ENCODE measurements at places on chromosomes 7 and 10.

DNA sequence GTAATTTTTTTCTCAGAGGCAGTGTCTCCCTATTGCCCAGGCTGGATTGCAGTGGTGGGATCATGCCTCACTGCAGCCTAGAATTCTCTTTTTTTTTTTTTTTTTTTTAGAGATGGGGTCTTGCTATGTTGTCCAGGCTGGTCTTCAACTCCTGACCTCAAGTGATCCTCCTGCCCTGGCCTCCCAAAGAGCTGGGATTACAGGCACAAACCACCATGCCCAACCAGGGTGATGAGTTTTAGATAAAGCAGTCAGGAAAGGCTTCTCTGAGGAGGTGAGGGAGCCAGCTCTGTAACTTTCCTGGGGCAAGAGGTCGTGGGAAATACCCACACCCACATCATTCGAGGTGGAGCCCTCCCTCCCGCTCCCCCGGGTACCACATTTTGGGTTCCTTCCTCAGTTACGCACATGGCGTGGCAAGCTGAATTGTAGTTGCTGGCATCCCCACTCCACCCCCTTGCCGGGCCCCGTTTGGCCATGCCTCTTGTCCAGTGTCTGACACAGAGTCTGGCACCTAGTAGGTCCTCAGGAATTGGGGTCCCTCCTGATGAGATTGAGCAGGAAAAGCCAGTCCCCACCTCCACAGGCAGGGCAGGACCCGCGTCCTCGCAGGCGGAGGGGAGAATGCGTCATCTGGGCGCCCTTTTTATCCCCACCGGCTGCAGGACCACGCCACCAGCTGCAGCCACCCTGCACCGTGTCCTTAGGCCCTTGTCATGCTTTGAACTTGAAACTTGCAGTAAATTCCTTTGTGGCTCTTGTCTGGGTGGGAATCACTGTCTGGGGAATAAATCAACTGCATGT, 43.4 kb downstream of the CLIP2 start:
- DNase-seq: no peak

DNA sequence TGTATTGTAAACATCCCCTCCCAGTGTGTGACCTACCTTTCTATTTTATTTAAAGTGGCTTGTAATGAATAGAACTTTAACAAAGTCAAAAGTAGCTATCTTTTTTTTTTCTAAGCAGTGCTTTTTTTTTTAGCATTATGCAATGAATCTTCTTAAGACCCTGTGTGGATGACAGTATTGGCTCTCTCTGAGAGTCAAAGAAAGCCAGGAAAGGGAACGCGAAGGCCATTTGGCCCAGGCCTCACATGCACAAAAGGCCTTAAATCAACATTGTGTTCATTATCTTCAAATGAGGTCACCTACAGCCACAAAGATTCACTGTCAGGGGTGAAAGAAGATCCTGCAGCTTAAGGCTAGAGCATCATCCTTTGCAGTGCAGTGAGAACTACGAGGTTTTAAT, 721.5 kb downstream of the GRID1 start:
- DNase-seq: no peak

- DNase-seq: no peak
These were observed 44.2 kb downstream of the BPGM start for GRCh38 chr7:134690614-134691504.

GRCh38 chr7:50298811-50299562, 5.5 kb upstream of the IKZF1 start:
- no peak for DNase-seq

GRCh38 chr7:41149576-41149975, 553.3 kb downstream of the INHBA start:
- DNase-seq: no peak

DNA sequence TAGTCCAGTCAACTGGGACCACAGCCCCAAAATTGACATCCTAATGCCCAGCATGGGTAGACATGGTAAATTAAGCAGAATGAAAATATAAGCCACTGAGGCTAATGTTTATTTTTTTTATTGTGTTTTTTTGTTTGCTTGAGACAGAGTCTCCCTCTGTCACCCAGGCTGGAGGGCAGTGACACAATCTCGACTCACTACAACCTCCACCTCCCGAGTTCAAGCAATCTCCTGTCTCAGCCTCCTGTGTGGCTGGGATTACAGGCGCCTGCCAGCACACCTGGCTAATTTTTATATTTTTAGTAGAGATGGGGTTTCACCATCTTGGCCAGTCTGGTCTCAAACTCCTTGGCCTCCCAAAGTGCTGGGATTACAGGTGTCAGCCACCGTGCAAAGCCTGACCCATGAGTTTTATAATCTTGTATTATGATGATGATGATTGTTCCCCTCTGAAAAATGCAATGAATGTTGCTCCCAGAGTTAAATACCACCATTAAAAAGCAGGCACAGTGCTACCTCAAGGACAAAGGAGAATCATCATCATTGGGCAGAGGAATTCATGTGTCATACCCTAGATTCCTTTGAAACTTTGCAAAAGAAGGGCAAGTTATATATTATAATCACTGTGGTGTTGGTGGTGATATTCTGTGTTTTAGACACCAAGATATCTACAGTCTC, 228.0 kb downstream of the PARD3 start:
- no peak for DNase-seq

DNA sequence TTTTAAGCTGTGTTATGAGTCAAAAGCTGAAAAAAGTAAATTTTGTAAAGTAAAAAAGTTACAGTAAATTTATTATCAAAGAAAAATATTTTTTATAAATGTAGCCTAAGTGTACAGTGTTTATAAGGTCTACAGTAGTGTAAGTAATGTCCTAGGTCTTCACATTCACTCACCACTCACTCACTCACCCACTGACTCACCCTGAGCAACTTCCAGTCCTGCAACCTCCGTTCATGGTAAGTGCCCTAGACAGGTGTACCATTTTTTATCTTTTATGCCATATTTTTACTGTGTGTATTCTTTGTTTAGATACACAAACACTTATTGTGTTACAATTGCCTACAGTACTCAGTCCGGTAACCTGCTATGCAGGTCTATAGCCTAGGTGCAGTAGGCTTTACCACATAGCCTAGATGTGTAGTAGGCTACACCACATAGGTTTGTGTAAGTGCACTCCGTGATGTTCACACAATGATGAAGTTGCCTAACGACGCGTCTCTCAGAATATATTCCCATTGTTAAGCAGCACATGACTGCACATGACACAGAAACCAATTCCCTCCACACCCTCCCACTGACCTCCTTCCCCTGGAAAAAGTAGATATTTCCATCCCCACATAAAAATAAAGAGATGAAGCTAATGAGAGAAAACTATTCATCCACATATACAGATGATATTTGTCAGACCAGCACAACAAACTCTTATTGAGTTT, 44.8 kb upstream of the FGL2 start:
- peak; percentile 66 for DNase-seq

- peak; percentile 98 for DNase-seq
These were observed 87.5 kb upstream of the NRP1 start for GRCh38 chr10:33421789-33422462.

DNA sequence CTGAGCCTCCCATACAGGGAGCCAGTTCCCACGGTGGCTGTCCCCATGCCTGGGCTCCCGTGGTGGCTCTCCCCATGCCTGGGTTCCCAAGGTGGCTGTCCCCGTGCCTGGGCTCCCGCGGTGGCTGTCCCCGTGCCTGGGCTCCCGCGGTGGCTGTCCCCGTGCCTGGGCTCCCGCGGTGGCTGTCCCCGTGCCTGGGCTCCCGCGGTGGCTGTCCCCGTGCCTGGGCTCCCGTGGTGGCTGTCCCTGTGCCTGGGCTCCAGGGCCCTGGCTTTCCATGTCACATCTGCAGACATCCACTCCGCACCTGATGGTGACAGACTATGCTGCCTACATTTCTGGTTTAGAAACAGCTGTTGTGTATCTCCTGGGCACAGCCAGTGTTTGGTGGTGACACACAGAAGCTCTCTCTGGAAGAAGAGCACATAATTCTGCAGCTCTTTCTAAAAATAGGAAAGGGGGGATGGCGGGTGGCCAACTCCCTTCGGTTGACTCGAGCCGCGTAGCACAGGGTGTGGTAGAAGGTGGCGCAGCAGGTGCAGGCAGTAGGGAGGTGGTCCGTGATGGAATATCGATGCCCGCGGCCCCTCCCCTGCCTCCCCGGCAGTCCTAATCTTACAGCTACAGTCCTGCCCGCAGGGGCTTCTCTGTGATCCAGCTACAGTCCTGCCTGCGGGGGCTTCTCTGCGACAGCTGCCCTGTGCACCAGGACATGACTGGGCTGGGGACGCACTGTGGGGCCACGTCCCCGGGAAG, 251.2 kb downstream of the DNAJB6 start:
- DNase-seq: no peak

DNA sequence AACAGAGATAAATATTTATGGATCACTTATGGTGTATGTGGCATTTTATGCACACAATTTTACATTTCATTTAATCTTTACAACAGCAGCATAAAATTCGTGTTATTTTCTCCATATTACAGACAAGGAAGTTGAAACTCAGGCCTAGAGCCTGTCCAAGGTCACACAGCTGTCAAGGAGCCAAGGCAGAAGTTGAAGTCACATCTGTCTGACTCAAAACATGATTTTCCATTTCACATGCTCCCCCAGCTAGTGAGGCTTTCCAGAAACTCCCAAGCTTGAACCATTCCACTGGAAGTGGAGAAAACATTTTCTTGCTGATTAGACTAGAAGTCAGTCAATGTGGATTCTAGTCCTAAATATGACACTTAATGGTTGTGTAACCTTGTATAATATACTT, 110.5 kb downstream of the HECTD2 start:
- DNase-seq: no peak

GRCh38 chr10:89741126-89741762, 39.9 kb downstream of the KIF20B start:
- no peak for DNase-seq

DNA sequence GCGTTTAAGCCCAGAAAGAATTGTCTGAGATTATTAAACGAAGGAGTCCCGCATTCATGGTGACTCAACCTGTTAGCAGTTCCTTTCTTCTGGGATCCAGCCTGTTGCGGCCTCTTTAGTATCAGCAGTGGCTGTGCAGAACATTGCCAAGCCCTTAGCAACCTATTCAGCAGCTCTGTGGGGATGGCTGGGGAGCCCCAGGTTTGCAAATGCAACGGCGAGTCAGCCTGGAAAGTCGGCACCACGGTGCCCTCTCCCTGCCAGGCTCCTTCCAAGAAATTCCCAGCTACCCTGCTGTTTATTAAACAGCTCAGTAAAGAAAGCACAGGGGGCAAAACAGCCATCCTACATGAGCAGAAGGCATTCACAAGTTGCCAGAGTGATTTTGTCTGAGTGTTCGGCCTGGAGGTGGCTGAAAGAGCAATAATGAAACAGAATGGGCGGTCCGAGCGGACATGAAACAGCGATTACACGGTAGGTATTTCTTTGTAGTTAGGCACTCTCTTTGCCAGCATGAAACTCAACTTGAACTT, 198.3 kb downstream of the BAMBI start:
- peak; percentile 80 for DNase-seq

DNA sequence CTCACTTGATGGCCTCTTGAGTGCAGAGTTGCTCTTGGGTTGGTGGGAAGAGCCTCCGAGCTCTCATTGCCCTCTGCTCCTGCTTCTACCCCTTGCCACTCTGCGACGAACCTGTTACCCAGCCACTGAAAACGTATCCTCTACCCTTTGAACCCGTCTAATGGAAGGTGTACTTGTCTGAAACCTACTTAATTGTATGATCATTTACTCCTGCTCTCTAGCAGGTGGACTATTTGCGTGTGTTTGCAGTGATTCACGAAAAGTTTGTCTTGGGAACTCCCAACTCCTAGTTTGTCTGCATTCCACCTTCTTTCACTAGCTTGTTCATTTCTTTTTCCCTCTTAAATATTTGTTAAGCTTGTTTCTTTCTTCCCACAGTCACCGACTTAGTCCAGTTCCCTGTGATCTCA, 503 bp downstream of the CROT start:
- peak; percentile 57 for DNase-seq

DNA sequence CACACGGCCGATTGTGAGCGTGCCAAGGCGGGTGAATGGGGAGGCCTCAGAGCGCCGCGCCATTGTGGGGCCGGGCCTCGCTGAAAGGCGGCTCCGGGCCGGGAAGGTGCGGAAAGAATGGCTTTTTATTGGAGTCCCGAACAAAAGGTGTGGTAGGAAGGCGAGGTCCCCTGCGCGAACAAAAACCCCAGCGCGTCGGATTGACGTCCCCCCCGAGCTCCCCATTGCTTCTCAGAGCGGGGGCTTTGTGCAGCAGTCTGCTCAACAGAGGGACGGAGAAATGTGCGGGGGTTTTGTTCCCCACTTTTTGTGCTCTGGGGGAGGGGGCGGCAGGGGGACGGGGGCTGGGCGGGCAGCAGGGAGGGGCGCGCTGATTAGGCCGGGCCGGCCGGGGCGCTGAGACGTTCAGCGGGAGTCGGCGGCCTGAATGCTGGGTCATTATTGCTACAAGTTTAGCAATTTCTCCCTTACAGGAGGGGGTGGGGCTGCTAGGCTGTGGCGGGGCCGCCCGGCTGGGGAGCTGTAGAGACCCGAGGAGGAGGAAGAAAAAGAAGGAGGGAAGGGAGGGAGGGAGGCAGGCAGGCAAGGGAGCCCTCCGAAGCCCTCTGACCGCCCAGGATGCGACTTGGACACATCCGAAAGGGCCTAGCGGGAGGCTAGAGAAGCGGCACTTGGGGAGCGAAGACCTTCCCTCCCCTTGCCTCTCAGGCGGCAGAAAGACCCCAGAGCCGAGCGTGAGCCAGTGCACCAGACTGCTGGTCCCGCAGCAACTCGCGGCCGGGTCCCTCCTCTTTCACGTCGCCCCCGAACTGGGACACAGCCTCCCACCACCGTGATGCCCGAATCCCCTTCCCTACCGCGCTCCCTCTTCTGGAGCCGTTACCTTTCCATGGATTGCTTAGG, 4.6 kb downstream of the NKX2-3 start:
- no peak for DNase-seq

GRCh38 chr7:134505856-134506255, 21.5 kb upstream of the AKR1B10 start:
- DNase-seq: peak; percentile 26

GRCh38 chr7:27237735-27238334, 4.8 kb upstream of the EVX1 start:
- peak; percentile 21 for DNase-seq

DNA sequence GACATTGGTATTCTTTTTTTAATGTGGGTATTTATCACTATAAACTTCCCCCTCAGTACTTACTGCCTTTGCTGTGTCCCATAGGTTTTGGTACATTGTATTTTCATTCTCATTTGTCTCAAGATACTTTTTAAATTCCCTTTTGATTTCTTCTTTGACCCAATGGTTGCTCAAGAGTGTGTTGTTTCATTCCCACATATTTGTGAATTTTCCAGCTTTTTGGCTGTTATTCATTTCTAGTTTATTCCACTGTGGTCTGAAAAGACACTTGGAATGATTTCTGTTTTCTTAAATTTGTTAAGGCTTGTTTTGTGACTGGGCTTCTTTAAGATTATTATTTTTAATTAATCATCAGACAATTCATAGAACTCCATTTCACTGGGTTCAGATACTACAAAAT, 105.0 kb downstream of the EPC1 start:
- DNase-seq: no peak

GRCh38 chr10:97914837-97915211, 65.2 kb downstream of the GOLGA7B start:
- peak; percentile 35 for DNase-seq

DNA sequence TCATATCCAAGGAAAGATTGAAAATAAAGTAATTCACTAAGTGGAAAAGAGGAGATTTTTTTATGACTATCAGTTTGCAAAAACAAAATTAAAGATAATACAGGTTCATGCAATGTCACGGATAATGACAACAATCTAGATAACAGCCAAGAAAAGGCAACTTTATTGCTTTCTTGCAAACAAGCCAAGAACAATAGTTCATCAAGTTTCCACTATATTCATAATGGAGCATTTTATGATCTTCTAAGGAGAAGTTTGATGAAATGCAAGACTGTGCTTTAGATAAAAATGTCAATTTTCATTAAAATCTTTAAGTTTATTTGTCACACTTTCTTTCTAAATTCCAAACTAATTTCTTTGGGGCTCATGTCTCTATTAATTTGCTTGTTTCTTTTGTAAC, 53.9 kb upstream of the NRP1 start:
- DNase-seq: no peak
